Naive thymus-derived CD8-positive, alpha-beta T cell (primary cell): ENCODE measurements at places on chromosomes 4 and X. TPM values are rescaled to one million over a fixed set of nuclear protein-coding genes. Genes with fewer than 3 reads are reported as not detected.

DNA sequence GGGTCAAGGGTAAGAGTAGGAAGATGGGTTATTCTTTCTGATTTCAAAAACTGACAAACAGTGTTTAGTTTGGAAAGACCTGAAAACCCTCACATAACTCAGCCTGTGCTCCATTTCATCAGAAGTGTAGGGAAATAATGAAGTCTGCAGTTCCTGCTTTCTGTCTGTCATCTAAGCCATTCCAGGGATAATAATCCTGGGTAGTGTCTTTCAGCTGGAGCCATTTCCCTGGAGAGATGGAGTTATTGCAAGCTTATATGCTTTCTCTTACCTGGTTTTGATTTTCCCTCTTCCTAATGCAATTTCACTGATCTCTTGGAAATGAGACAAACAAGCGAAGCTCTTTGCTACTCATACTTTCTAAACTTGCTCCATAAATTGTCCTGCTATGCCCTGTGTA lies 824.8 kb upstream of the LCORL start:
- no peak overlapping the region for H3K4me3 ChIP-seq
- no peaks in the 10 kb centered on the region for H3K27me3 ChIP-seq
- no peaks in the 10 kb centered on the region for H3K36me3 ChIP-seq
- no peak for DNase-seq
- H3K27ac ChIP-seq, result no peak overlapping the region

DNA sequence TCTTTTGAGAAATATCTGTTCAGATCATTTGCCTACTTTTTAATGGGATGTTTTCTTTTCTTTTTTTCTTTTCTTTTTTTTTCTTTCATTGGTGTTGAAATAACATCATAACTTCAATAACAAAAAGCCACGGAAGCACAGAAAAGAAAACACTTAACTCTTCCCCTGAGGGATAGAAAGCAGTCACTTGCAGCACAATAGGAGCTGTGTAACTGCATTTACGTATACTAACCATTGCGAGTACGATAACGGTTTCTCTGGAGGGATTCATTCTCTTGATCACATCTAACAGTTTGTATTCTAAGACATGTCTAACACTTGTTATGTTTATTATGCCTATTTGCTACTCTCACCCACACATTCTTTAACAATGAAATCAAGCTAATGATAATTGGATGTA lies 27.3 kb downstream of the C4orf46 start:
- H3K4me3 ChIP-seq, result no peak overlapping the region
- peaks cover 12% of the 10 kb centered on the region for H3K27me3 ChIP-seq
- peaks cover 4% of the 10 kb centered on the region for H3K36me3 ChIP-seq
- DNase-seq, result no peak
- no peak overlapping the region for H3K27ac ChIP-seq

DNA sequence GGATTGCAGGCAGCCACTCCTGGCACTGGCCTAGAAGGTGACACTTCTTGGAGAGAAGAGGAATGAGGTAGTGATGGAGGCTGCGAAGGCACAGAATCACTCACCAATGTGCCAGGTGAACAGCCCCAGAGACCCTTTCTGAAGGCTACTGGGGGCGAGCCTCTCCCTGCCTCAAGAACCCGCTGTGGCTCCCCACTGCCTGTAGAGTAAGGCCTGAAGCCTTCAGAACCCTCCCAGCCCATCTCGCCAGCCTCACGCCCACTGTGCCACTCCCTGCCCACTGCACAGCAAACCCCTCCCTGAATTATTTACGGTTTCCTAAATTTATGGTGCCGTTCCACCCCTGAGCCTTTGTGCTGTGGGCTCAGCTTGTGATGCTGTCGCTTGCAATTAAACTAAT lies 24.2 kb upstream of the SORCS2 start:
- no peak for DNase-seq
- H3K4me1 ChIP-seq, result peaks cover 10% of the 10 kb centered on the region
- H3K27ac ChIP-seq, result no peak overlapping the region
- no peaks in the 10 kb centered on the region for H3K27me3 ChIP-seq
- H3K36me3 ChIP-seq, result no peaks in the 10 kb centered on the region

- no peak for DNase-seq
- no peak overlapping the region for H3K27ac ChIP-seq
Observed at GRCh38 chrX:97039363-97040029, 155.8 kb downstream of the RPA4 start.

DNA sequence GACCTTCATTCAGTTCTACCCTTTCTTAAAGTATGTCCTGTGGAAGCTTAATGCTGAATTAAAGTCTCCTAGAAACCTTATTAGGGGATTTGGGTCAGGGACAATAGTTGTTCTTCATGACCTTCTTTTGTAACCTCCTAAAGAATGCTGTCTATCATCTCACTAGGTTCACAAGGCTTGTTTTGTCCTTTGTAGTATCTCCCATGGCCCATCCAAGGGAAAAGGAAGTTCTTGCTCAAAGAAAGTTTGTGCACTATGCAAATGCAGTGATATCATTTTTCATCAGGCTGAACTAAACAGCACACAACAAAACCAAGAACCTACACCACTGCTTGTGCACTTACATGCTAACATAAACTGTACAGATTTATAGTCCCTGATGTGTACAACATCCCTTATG lies 46.6 kb upstream of the PGM2 start:
- H3K36me3 ChIP-seq, result peaks cover 14% of the 10 kb centered on the region
- H3K27ac ChIP-seq, result peak overlapping the region; percentile 66
- no peak for DNase-seq
- peaks cover 30% of the 10 kb centered on the region for H3K4me1 ChIP-seq
- no peaks in the 10 kb centered on the region for H3K27me3 ChIP-seq
- peak overlapping the region; percentile 64 for H3K4me3 ChIP-seq

GRCh38 chr4:101271516-101271915 lies 75.8 kb downstream of the PPP3CA start:
- no peak overlapping the region for H3K27ac ChIP-seq
- peaks cover 8% of the 10 kb centered on the region for H3K4me1 ChIP-seq
- no peaks in the 10 kb centered on the region for H3K27me3 ChIP-seq
- no peaks in the 10 kb centered on the region for H3K36me3 ChIP-seq
- no peak overlapping the region for H3K4me3 ChIP-seq

GRCh38 chr4:7417639-7418038 lies 17.1 kb downstream of the PSAPL1 start:
- no peaks in the 10 kb centered on the region for H3K4me1 ChIP-seq
- H3K36me3 ChIP-seq, result peaks cover 2% of the 10 kb centered on the region
- H3K27me3 ChIP-seq, result peaks cover 29% of the 10 kb centered on the region
- H3K4me3 ChIP-seq, result no peak overlapping the region
- no peak for DNase-seq

GRCh38 chr4:39687014-39687413 lies 10.9 kb upstream of the UBE2K start:
- H3K4me3 ChIP-seq, result no peak overlapping the region
- DNase-seq, result no peak
- H3K27ac ChIP-seq, result no peak overlapping the region
- H3K4me1 ChIP-seq, result no peaks in the 10 kb centered on the region
- H3K27me3 ChIP-seq, result peaks cover 3% of the 10 kb centered on the region

GRCh38 chr4:37999000-37999716 lies 39.0 kb downstream of the PTTG2 start:
- peaks cover 21% of the 10 kb centered on the region for H3K4me1 ChIP-seq
- DNase-seq, result no peak
- peak overlapping the region; percentile 46 for H3K4me3 ChIP-seq
- no peaks in the 10 kb centered on the region for H3K27me3 ChIP-seq

Gene FGF13
- not detected for total RNA-seq

Gene EGF
- total RNA-seq, result not detected

Gene C1QTNF7
- not detected for total RNA-seq

Gene PPP2R2C
- total RNA-seq, result not detected

Gene RIPPLY1
- total RNA-seq, result not detected
